ENCODE measurements at places on chromosomes 5 and 9.

DNA sequence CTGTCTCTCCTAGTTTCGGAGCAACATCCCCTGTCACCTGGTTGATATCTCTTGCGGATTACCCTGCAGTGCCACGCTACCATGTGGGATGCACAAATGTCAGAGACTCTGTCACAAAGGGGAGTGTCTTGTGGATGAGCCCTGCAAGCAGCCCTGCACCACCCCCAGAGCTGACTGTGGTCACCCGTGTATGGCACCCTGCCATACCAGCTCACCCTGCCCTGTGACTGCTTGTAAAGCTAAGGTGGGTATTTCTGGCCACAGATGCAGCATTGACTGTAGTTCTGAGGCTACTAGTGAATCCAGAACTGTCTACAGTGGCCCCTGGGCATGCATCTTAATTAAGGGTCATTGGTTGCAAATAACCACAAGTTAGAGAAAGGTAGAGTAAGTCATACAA, 50.8 kb downstream of the AQP7 start:
- DNase-seq: no peak

DNA sequence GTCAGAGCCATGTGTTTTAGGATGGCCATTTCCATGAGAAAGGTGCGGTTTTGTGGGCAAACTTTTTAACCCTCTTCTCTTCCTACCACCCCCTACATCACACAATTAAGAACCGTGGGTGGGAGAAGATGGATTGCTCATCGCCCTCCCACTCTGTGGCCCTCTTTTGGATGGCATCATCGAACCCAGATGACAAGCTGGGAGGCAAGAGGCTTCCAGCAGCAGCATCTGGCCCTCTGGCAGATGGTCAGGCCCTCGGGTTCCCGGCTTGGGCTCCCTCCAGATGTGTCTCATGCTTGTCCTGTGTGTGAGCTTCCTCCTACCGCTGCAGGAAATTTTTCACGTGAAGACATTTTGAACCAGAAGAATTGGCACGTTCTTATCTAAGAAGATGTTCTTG, 199.9 kb downstream of the EBF1 start:
- peak; percentile 89 for DNase-seq

DNA sequence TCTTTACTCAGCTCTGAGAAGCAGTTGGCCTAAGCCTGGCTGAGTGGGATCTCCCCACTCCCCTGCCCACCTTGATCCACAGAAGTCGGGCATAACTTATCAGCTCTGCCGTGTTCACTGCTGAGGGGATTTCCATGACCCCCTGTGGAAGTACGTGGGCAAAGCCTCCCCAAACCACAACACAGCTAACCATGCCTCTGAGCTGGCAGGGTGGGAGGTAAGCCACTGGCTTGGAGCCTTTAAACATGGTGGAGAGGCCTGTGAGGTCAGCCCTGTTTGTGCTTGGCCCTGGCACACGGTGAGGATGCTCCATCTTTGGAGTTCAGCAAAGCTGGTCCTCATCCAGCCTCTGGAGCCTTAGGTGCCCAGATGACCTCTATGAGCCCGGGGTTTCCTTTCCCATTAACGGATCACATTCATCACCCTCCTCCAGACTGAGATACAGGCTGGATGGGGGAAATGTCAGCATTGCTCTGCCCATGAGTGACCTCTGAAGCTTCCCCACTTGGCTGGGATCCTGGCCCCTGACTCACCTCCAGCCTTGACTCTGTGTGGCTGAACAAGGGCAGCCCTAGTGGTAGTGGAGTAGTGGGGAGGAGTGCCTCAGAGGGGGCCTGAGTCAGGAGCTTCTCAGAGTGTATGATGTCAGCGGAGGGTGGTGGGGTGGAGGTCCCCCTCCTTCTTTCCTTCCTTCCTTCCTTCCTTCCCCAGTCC, 6.2 kb downstream of the PDLIM4 start:
- DNase-seq: peak; percentile 81

DNA sequence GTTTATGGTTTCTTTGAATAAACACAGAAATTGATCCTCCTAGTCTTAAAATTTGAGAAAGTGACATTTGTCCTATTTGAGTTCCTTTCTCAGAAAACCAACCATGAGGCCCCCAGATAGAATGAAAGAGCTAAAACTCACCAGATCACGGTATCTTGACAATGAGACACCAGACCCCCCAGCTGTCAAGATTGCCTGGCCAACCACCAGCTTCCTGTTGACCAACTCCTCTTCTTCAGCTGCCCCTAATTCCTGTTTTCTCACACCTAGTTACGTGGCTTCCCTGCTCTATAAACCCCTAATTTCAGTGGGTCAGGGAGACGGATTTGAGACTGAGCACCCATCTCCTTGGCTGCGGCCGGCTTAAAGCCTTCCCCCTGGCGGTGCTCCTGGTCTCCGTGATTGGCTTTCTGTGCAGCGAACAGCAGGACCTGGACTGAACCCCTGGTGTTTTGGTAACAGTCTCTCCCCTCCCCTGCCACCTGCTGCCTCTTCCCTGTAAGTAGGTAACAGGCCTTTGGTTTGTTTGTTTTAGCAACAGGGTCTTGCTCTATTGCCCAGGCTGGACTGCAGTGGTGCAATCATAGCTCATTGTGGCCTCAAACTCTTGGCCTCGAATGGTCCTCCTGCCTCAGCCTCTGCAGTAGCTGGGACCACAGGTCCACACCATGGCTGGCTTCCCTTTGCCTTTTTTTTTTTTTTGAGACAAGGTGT, 4.8 kb upstream of the ENTPD2 start:
- DNase-seq: no peak

DNA sequence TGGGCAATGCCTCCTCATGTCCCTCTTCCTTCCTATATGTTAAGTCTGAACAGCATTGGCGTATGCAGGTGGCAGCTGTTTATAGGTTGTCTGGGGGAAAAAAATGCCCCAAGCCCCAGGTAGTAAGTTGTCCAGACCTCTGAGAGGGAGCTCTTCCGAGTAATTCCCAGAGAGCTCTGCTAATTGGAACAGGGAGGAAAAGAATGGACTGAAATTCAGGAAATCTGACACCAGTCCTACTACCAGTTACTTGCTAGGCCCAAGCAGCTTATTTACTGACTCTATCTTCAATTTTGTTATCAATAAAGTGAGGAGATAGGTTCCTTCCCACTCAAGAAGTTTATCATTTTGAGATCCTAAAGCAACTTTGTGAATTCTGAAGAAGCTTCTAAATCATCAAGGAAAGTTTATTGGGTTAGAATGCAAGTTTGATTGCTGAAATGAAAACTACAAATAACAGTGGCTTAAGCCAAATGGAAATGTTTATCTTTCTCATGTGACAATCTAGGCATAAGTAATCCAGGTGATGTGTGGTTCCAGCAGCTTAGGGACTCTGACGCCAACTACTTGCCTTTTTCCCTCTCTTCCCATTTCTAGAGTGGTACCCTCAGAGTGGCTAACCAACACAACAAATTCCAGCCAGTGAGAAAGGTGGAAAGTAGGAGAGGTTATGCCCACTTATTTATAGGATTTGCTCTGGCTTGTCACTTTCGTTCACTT, 5.6 kb downstream of the STK32A start:
- DNase-seq: no peak
